ENCODE measurements at places on chromosomes 12 and 14.

GRCh38 chr12:103571286-103571685, 15.8 kb upstream of the STAB2 start:
- DNase-seq = no peak

- DNase-seq = peak; percentile 32
Measured at GRCh38 chr12:79933532-79934264, 1.2 kb downstream of the PPP1R12A start.

- no peak for DNase-seq
Measured at GRCh38 chr12:22350886-22351285, 16.4 kb upstream of the ST8SIA1 start.

- no peak for DNase-seq
Measured at GRCh38 chr14:104603711-104604401, 716 bp downstream of the TMEM179 start.

DNA sequence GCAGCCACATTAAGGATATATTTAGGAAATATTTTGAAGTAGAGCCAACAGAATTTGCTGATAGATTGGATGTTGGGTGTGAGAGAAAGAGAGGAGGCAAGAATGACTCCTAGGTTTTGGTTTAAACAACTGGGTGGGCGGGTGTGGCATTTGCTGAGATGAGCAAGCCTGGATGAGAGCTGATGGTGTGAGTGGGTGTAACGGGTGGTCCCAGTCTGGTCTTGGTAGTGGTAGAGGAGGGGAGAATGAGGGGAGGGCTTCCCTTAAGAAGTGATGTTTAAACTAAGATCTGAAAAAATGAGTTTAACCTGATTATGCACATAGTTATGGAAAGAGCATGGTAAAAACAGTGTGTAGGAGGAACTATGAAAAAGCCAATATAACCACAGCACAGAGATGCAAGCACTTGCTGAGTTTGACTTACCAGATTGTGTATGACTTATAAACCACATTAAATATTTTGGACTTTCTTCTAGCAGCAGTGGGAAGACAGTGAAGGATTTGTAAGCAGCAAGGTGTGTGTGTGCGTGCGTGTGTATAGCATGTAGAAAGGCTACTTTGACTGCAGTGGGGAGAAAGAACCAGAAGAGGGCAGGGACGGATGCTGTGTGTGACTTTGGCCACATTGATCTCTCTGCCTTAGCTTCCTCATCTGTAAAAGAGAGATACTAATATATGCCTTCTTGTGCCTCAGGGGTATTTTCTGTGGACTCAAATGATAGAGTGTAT, 139.7 kb downstream of the PRIMA1 start:
- DNase-seq = no peak

- DNase-seq = no peak
Measured at GRCh38 chr14:70811050-70811449, 1.7 kb upstream of the MAP3K9 start.

DNA sequence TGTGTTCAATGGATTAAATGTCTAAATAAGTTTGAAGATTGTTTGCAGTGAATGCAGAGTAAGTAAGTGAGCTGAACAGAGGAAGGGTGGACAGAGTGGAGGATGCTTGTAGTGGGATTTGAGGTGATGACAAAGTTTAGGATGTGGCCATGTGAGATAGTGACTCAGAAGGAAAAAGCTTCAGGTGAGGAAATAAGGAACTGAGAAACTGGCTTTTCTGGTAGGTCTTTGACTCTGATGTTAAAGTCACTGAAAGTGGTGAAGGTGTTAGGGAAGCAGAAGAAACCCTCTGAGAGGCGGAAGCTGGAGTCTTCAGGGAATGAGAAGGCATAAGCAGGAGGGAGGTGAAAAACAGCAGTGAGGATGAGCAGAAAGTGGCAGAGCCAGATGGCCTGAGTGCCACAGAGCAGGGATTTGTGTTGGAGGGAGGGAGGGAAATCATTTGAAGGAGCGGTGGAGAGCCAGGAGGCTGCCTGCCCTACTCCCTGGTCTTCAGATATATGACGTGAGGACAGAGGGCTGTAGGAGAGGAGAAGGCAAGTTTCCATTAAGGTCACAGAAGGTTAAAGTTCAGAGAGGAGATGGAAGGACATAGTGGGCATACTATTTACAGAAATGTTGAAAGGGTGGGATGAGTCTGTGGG, 24.8 kb downstream of the RGS6 start:
- DNase-seq = no peak

DNA sequence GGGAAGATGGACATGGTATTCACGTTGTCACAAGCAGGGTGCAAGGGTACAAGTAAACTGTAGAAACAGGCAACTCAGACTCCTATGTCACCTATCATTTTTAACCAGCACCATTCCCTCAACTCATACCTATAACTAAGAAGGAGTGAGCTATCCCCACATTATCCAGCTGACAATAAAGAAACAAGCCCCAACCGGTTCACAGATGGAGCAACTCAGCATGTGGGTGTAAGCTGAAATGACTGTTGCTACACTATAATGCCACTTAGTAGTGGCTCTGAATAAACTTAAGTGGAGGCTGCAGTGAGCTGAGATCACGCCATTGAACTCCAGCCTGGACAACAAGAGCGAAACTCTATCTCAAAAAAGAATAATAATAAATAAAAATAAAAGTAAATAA, 829.5 kb upstream of the MDGA2 start:
- no peak for DNase-seq

DNA sequence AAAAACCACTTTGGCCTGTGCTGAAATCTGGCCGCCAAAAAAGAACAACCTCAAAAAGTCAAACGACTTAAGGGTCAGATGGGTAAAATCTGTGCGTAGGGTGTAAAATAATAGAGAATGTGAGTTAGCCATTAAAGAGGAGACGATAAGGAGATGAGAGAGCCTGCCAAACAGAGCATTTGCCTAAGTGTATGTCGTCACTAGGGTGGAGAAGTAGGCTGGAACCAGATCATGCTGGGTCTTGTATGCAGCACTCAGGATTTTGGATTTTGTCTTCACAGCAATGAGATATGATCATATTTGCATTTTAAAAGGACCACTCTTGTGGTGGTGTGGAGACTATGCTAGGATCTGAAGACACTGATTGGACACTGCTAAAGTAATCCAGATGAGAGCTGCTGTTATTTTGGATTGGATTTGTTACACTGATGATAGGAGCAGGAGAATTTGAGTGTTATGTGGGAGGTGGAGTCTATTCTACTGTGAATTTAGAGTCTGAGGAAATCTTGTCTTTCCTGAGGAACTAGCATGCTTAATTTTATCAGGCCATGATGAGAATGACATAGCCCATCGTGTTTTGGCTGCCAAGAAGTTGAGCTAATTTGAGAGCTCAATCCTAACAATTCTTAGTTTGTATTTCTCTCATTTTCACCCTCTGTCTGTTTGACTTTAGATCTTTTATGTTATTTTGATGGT, 24.8 kb upstream of the DBX2 start:
- no peak for DNase-seq

GRCh38 chr14:95431199-95432143, 85.0 kb downstream of the SYNE3 start:
- no peak for DNase-seq

DNA sequence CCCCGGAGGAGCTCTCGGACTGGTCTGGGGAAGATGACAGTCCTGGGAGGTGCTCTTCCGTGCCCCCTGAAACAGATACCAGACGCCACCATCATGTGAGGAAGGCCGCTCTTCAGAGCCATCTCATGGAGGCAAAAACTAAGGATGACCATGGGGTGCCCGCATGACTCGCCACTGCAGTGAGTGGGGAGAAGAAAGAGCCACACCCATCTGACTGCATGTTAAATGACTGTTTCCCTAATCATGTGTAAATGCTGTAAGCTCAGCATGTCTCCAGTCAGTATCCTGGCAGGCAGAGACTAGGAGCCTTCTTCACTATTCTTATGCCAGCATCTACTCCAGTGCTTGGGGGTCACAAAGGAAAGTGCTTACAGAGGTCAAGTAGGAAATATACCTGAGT, 4.0 kb downstream of the STON2 start:
- DNase-seq = no peak

DNA sequence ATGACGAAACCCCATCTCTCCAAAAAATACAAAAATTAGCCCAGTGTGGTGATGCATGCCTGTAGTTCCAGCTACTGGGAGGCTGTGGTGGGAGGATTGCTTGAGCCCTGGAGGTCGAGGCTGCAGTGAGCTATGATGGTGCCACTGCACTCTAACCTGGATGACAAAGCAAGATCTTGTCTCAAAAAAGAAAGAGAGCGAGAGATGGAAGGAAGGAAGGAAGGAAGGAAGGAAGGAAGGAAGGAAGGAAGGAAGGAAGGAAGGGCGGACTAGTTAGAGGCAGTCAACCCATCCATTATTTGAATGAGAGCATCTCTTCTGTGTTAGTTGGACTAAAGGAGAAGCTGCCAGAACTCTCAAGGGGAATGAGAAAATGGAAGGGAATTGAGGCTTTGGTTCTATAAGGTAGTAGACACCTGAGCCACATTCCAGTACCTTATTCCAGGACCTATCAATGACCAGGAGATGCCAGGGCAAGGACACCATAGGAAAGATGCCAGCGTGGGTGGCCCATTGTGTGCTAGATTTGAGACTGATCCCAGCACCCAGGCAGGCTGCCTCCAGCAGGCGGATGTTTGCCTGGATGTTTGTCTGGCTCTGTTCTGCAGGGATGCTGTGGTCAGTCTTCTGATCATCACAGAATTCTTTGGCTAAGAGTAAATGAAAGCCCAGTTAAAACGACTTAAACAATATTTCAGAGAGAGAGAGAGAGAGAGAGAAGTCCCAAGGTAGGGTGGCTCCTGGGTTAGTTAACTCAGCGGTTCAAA, 11.5 kb upstream of the P2RX7 start:
- no peak for DNase-seq

GRCh38 chr14:102097441-102098135, 10.7 kb upstream of the HSP90AA1 start:
- DNase-seq = no peak

GRCh38 chr12:6832125-6832524, 3.9 kb downstream of the P3H3 start:
- DNase-seq = no peak

DNA sequence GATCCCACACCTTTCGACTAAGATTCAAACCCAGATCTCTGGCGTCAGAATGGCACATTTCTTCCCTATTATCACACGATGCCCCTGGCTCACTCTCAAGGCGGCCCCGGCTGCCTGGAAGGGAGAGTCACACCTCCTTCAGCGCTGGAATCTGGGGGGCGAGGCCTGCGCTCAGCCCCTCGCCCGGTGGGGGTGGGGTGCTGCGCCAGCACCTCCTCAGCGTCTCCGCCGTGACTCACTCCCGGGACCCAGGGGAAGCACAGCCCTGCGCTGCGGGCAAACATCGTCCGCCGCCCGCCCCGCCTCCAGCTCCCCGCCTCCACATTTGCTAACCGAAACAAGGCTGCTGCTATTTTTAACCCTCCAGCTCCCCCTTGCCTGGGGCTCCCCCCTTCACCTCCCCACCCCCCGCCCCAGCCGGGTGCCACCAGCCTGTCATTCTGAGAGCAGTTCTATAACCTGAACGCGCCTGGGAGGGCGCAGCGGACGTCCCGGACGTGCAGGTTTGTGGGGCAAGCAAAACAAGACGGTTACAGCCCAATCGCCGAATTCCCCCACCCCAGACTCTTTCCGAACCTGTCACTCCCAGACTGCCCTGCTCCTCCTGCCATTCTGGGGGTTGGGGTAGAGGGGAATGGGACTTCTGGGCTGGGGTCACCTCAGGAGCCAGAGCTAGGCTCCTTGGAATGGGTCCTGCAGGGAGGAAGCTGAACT, 6.7 kb downstream of the HDAC7 start:
- peak; percentile 82 for DNase-seq

DNA sequence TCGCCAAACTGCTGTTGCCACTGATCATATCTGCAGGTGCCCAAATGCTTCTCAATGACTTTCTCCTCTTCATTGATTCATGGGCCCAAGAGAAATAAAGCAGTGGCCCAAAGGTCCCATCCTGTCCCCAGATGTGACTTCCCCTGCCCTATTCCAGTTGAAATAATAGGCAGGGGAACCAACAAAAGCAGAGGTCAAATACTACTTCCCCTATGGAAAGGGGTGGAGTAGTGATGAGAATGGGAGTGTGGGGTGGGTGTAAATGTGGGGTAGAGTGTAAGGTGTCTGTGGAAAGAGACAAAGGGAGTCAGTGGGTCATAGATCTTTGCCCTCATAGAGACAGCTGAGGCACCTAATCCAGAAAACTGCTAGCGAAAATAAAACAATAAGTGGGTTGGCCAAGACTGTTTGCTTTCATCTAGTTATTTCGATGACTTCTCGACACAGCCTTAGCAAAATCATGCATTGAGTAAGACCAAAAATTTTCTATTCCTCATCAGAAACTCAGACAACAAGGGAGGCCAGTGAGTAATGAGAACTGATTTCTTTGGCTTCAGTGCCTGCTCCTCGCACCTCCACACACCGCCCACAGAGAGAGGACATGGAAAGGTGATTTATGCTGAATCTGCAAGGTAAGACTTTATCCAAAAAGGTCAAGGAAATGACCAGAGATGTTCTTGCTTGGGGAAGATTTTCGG, 10.9 kb upstream of the IL22 start:
- no peak for DNase-seq

- DNase-seq = peak; percentile 83
Measured at GRCh38 chr12:56258068-56258819, at the start of gene ANKRD52. Gene ANKRD52 (minus strand): TSS chr12:56258384. CDS start chr12:56258269, 115 bp downstream.

DNA sequence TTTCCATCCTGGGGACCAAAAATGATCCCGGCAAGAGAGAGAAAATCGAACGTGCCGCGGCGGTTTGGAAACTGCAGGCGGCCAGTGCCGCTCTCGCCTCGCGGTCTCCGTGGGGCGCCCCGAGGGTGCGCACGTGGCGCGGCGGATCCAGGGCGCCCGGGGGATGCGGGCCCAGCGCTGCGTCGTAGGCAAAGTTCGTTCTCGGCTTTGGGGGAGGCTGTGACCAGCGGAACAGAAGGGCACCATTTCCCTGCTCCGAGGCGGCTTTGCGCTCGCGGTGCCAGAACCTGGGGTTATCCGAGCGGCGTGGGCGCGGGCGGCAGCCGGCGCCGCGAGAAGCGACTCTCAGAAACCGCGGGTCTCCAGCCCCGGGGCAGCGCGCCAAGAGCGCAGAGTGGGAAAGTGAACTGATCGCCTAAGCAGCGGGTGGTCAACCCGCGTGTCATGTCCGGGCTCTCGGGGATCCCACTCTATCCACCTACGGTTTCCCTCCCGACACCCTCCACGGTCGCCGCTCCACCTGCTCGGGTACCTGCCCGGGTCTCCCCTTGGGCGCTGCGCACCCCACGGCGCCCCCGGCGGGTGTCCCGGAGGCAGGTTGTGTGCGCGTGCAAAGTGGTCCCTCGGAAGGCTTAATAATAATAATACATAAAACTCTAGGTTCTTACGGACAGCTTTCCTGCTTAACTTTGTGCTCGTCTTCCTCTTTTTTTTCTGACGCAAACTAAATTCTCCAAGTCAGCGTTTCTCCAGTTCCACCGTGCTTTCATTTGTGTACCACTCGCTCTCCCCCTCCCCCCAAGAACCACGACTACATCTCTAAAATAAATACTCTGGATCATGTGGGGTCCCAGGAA, 1.2 kb downstream of the ESRRB start:
- no peak for DNase-seq

All from CD8-positive, alpha-beta memory T cell (primary cell).